ENCODE measurements at places on chromosomes 16 and 17. TPM values are rescaled to one million over a fixed set of nuclear protein-coding genes. Genes with fewer than 3 reads are reported as not detected.

EVPLL gene
- total RNA-seq = not detected

CD79B gene
- total RNA-seq = 0.86 TPM

BCAR1 gene
- total RNA-seq = 64.0 TPM

GRCh38 chr16:12260647-12261262 lies 284.2 kb downstream of the SNX29 start:
- H3K36me3 ChIP-seq = no peaks in the 10 kb centered on the region
- H3K4me3 ChIP-seq = no peak overlapping the region
- H3K27me3 ChIP-seq = peaks cover 32% of the 10 kb centered on the region
- peaks cover 37% of the 10 kb centered on the region for H3K4me1 ChIP-seq
- DNase-seq = no peak

- H3K4me3 ChIP-seq = peak overlapping the region; percentile 84
- H3K36me3 ChIP-seq = no peaks in the 10 kb centered on the region
- peaks cover 31% of the 10 kb centered on the region for H3K4me1 ChIP-seq
- no peak for DNase-seq
Observed at GRCh38 chr16:67531247-67531646, 2.6 kb downstream of the RIPOR1 start.

Measured in neural crest cell (in vitro differentiated cells).